ENCODE measurements at places on chromosomes 11 and 22. TPM values are rescaled to one million over a fixed set of nuclear protein-coding genes. Genes with fewer than 3 reads are reported as not detected.
A peak's percentile ranks its signal among the peaks of the same experiment; 100 is the strongest.

Gene ESAM
- 1.2 TPM for total RNA-seq

Gene OR10A6
- total RNA-seq, result not detected

Gene OMP
- not detected for total RNA-seq

Gene OR5L2
- total RNA-seq, result not detected

Gene P2RX6
- 1.2 TPM for total RNA-seq

Gene RIC3
- 36.6 TPM for total RNA-seq

Gene MYEOV
- total RNA-seq, result 0.22 TPM

Gene KCNC1
- not detected for total RNA-seq

Gene SHANK3
- total RNA-seq, result 0.28 TPM

DNA sequence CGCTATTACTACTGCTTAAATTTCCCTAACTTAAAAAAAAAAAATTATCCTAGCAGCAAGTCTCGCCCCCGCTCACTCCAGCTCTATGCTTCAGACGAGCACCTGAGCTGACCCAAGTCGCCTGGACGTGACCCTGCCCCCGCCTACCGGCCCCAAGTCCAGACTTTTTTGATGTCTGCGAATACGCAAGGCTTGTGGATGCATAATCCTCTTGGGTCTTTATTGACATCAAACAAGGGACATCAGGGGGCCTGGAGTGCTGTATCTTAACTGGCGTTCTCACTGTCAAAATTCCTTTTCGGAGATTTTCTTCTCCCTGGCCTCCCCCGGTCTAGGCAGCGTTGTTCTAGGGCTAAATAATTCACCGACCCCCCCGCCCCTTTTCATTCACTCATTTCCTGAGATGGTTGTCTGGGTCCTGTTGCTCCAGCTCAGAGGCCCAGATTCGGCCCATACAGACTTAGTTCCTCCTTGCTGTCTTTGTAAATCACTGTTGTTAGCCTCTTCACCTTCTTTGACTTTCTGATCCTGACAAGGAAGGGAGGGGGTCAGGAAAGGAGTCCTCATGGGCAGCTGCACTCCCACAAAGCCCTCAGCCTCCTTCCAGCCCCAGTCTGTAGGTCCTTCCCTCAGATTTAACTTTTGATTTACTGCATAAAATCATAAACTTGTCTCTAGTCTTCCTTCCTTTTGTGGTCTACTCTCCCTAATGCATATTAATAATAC is 601 bp upstream of the LRP4 start:
- no peak for DNase-seq

- DNase-seq, result no peak
Measured at GRCh38 chr22:46102159-46102558, 48.2 kb upstream of the PPARA start.

GRCh38 chr11:123741159-123742030 is at the start of gene ZNF202:
Gene ZNF202, minus strand, starts transcription at chr11:123741660. Its CDS starts 10,772 bp downstream, at chr11:123730888.
- peak; percentile 92 for DNase-seq

- DNase-seq, result no peak
Measured at GRCh38 chr22:43852573-43853327, 9.6 kb downstream of the SULT4A1 start.

DNA sequence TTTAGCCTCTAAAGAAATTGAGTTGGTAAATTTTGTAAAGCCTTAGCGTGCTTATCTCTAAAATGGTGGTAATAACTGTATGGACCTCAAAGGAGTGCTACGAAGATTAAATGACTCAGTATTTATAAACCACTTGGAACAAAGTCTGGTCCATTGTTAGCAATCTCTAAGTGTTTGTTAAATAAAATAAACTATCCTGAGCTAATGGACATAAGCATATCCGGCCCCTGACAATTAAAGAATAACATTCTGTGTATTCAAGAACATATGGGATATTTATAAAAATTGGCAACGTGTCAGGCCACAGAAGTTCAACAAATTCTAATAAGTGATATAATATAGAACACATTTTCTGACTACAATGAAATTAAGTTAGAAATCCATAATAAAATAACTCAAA is 71.0 kb downstream of the MYEOV start:
- DNase-seq, result no peak

DNA sequence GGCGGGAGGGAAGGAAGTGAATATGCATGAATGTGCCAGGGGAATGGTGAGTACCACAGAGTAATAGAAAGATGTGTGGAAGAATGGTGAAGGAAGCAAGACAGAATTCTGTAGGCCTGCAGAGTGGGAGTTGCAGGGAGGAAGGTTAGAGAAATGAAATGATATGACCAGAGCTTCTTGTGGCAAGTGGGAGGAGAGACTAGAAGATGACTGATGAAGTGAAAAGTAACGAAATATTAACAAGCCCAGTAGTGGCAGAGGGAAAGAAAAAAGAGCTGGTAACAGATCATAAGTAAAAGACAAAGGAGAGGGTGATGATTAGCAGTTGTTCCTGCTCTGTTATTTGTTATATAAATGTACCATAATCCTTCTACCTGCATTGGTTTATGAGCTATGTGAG is 1.0 kb upstream of the ALKBH8 start:
- DNase-seq, result no peak

GRCh38 chr22:29701155-29701999 is 18.4 kb upstream of the CABP7 start:
- no peak for DNase-seq

- peak; percentile 25 for DNase-seq
Measured at GRCh38 chr22:24155627-24156140, 25.6 kb upstream of the SUSD2 start.

GRCh38 chr11:126949066-126949891 is 51.3 kb downstream of the KIRREL3 start:
- DNase-seq, result no peak

GRCh38 chr11:72373163-72373562 is 61.2 kb downstream of the CLPB start:
- no peak for DNase-seq

DNA sequence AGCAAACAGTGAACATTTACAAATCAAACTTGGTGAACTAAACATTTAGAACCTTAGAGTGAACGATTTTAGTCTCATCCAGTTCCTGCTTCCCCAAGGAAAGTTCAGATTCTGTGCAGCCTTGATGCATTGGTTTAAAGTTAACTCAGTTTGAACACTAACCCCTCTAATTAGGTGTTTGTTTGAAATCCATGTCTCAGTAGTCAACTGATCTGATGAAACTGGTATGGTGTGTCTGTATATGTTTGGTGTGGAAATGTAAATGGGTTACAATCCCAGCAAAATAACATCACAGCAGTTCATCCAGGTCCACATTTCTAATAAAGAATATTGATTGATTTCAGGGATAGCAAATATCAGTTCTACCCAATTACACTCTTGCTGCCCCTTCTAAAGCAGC is 532.0 kb downstream of the NTM start:
- no peak for DNase-seq

DNA sequence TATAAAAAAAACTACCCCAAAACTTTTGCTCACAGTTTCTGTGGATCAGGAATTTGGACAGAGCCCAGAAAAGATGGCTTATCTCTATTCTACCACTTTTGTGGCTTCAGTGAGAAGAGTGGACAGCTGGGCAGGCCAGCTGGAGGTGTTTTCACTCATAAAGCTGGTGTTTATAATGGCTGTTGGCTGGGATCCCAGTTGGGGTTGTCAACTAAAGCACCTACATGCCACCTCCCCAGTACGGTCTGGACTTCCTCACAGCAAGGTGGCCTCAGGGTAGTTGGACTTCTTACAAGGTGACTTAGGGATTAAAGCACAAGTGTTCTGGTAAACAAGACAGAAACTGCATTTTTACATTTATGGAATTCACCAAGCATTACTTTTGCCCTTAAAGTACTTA is 171.0 kb downstream of the NELL1 start:
- no peak for DNase-seq

GRCh38 chr11:35223371-35223796 is 84.4 kb downstream of the CD44 start:
- no peak for DNase-seq

DNA sequence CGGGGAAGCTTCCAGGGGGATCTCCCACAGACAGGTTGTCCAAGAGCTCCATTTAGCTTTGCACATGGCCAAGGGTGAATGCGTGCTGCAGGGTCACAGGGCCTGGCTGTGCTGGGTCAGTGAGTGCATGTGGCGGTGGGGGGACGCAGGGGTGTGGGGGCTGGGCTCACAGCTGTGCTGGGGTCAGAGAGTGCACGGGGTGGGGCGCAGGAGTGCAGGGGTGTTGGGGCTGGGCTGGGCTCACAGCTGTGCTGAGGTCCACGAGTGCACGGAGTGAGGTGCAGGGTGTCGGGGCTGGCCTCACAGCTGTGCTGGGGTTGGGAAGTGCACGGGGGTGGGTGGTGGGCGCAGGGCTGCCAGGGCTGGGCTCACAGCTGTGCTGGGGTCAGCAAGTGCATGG is 557.7 kb downstream of the BRD1 start:
- no peak for DNase-seq

DNA sequence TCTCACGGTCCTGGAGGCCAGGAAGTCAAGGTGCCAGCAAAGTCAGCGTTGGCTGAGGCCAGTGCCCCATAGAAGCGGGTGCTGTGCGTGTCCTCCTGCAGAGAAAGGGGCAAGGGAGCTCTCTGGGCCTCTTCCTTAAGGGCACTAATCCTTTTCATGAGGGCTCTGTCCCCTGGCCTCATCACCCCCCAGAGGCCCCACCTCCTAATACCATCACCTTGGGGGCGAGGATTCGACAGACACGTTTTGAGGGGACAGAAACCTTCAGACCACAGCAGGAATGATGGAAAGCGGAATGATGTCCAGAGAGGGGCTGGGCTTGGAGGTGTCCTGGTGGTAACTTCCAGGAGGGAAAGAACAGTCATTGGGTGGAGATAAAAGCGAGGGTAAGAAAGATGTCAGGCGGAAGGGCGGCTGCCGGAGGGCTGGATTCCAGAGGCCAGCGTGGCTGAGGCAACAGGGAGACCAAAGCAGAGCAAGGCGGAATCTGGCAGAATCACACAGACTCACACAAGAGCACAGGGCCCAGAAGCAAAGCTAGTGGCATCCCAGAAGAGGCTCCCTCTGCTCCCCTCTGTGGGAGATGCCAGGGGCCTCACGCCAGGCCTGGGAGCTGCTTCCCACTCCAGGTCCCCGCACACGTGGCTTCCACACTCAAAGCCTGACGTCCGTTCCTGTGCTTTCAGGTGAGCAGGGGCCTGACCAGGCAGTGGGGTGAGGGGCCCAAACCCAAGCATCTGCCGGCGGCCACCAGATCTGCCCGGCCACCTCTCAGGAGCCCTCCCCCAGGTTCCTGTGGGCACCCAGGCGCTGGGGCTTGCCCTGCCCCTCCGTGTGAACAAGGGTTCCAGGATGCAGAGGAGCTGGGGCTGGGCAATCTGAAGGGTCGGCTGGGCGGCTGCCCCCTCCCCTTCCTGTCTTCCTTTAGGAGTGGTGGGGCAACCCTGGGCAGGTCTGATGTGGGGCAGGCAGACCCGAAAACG is 784.5 kb downstream of the BRD1 start:
- no peak for DNase-seq

DNA sequence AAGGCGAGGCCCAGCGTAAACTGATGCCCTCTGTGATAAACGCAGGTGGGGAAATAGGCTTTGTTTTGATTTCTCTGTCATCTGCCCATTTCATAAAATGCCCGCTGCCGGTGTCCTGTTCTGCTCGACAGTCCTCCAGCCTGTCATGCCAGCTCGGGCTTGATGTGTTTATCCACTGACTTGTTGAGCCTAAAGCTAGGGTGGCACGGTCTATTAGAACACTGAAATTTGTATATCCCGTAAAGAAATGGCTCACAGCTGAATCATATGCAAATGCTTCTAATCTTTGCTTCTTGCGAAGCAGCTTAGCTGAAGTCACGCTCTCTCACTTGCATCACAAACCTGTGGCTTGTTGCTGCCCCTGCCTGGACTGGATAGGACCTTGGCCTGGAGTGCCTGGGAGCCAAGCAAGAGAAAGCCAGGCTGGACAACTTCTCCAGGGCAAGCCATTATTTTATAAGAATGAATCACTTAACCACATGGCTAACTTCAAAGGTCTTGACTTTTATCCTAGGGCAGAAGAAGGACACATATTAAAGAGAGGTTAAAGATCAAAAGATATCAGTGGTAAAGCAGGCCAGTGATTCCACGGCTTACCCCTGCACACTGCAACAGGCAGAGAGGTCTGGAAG is 33.1 kb downstream of the EHF start:
- no peak for DNase-seq

DNA sequence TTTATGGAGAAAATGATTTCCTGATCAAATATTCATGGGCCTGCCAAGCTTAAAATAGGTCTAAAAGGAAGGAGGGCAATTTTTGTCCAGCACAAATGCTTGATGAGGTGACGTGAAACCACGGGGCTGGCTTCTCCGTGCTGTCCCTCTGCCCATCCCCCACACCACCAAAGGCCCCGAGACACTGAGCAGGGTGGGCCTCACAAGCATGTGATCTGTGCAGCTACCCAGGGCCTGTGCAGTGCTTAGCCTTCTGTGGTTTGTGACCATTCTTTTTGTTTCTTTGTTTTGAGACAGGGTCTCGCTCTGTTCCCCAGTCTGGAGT is 94.8 kb upstream of the RTL6 start:
- no peak for DNase-seq

- no peak for DNase-seq
Measured at GRCh38 chr11:2104524-2105440, 34.4 kb downstream of the IGF2 start.

DNA sequence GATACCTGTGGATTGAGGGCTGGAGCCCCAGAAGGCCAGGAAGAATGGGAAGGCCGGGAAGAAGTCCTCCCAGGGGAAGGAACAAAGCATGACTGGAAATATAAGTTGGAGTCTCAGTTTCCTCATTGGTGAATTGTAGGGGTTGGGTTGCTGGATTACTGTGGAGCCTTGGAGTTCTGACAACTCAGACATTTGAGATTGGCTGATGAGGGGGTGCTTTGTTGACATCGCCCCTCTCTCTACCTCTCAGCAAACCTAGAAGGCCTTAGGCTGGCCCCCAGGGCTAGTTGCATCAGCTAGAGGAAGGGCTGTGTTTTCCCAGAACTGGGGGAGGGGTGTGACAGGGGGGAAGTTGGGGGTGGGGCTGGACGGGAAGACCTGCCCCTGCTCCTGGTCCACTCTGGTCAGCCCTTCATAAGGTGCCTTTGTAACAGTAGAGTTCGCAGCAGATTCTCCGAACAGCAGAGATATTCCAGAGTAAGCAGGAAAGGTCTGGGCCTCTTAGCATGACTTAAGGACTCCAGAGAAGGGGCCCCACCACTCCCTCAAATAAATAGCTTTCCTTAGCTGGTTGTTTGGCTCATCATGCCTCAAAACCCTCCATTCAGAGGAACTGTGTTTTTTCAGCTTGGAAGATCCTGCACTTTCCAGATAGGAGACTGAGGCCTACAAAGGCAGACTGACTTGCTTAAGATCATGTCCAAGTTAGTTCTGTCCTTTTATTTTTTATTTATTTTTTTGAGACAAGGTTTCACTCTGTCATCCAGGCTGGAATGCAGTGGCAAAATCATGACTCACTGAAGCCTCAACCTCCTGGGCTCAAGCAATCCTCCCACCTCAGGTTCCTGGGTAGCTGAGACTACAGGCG is 12.5 kb upstream of the THRSP start:
- DNase-seq, result no peak

- DNase-seq, result no peak
Measured at GRCh38 chr22:22933100-22933806, 45.6 kb downstream of the IGLL5 start.

DNA sequence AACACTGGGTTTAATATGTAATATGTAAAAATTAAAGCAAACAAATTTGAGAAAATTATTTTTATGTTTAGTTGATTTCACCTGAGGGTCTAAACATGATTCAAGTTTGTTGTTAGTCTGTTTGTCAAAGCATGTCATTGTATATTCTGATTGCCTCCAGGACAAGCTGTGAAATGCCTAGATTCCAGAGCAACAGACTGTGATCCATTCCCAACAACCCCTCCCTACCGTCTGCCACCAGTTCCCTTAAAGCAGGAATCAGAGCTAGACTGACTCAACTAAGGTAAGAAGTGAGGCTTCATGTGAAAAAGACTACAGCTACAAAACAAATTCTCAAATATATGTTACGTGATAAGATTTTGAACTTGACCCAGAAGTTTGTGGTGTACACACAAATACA is 304.2 kb downstream of the RAB38 start:
- no peak for DNase-seq
